ENCODE measurements at places on chromosomes 7 and 10.

DNA sequence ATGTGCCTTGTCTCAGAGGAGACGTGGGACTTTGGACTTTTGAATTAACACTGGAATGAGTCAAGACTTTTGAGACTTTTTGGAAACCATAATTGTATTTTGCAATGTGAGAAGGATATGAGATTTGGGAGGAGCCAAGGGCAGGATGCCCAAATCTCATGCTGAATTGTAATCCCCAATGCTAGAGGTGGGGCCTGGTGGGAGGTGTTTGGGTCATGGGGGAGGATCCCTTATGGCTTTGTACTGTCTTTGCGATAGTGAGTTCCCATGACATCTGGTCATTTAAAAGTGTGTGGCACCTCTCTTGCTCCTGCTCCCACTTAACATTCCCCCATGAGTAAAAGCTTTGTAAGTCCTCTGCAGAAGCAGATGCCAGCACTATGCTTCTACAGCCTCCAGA, 39.2 kb downstream of the DNAJC9 start:
- DNase-seq, result no peak

GRCh38 chr10:6239213-6239991, 36.7 kb downstream of the PFKFB3 start:
- DNase-seq, result peak; percentile 62

DNA sequence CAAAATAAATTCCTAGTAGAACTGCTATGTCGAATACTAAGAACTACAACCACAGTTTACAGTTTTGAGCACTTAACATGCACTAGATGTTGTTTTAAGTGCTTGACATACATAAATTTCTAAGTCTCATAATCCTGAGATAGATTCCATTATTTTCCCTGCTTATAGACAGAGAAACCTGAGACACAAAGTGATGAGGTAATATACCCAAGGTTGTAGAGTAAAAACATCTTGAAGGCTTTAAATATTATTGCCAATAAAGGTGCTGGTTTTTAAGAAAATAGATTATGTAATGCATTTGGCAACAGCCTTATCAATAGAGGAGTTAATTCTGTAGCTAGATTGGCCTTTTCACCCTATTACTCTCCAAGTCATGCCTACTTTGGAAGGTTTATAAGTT, 48.2 kb downstream of the PLEKHA8 start:
- no peak for DNase-seq

DNA sequence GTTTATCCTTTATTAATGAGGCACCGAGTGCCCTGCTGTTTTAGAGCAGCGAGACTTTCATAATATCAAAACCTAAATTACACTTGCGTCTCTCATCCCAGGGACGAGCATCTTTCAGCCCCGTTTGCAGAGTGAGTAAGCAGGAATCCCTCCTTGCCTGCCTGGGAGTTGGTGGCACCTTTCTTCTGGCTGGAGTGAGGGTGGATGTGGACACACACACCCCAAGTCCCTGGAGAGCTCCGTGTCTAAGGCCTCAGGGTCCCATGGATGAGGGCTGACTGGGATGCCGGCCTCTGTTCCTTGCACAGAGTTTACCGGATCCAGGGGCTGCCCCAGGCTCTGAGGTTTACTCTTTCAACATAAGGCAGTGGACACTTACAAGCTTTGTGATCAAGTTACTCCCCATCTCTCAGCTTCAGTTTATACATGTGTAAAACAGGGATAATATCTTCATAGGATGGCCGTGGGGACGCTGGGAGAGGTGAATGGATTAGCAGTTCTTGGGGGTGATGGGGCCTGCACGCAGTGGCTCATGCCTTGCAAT, 24.5 kb downstream of the POLL start:
- no peak for DNase-seq

DNA sequence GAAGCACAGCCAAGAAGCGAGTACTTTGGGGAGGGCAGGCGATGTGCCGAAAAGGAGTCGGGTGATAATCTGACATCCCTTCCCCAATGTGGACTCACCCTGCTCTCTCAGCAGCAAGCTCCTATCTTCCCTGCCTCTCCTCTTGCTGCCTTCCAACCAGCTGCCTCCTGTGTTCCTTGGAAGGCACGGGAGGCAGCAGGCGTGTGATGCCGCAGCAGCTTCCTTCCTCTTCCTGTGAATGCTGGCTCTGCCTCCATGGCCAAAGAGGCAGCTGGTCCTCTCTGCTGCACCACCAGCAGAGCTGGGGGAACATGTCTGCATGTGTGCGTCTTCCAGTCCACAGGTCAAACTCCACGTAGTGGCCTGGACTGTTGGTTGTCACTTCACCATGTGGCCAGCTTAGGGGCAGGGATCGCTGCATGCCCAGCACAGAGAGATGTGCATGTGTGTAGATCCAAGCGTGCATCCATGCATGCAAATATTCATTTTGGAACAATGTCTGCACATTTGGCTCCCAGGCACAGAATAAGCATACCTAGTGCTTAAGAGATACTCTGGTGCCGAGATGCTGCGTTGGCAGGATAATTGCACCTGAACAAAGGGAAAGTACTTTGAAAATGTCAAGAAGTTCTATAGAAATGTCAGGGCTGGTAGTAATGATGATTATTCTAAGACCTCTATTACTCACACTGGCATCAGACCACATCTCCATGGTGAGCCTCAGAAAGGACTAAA, 499.8 kb downstream of the PLXNA4 start:
- no peak for DNase-seq

DNA sequence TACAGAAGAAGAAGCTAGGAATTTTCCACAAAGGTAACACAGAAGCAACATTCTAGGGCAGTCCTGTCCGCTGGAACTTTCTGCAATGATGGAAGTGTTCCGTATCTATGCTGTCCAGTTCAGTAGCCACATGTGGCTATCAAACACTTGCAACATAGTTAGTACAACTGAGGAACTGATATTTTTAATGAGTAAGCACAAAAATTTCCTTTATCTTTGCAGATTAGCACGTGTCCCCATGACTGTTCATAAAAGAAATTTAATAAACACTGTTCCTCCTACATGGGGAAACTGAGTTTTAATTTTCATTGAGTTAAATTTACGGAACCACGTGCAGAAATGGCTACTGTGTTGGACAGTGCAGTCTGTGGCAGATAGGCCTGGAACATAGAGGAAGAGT, 336.4 kb upstream of the KMT2E start:
- no peak for DNase-seq

- peak; percentile 33 for DNase-seq
These were observed 212.0 kb downstream of the MAGI2 start for GRCh38 chr7:79241288-79242060.

GRCh38 chr7:22213081-22213480, 143.9 kb downstream of the RAPGEF5 start:
- DNase-seq, result no peak

GRCh38 chr7:150668472-150668911, 17.0 kb upstream of the GIMAP2 start:
- no peak for DNase-seq

DNA sequence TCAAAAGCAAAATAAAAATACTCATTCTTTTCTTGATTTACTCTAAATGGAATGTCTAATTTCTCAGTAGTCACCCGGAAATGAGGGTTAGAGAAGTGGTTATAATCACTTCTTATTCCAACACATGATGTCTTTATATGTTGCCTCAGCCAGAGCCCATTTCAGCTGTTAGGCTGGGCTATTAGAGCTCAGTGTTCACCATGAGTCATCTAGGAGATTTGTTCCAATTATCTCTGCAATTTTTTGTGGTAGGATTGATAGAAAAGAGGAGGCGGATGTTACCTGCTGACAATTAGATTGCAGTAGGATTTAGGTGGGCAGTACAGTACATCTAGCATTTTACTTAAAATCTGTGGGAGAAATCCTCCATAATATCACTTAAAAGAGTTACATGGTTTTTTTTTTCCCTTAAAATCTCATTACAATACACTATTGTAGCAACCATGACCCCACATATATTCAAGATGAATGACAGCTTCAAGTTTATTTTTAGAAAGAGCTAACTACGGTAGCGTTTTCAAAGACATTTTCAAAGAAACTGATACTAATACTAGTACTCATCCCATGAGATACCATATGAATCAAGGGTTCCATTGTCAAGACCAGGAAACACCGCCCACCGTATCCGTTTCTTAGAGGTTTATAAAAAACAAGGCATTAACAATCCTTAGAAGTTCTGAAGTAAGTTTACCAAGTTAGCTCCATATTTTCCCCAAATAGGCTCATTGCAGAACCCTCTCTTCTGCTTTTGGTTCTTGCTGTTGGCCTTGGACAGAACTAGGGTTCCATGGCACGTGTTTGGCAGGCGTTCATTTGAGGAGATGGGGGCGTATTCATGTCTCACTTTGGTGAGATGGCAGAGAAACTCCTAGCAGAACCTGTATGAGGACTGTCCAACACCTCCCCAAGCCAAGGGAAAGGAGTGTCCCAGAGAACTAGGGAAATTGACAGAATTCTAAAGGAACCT, 10.4 kb downstream of the CPA2 start:
- no peak for DNase-seq

DNA sequence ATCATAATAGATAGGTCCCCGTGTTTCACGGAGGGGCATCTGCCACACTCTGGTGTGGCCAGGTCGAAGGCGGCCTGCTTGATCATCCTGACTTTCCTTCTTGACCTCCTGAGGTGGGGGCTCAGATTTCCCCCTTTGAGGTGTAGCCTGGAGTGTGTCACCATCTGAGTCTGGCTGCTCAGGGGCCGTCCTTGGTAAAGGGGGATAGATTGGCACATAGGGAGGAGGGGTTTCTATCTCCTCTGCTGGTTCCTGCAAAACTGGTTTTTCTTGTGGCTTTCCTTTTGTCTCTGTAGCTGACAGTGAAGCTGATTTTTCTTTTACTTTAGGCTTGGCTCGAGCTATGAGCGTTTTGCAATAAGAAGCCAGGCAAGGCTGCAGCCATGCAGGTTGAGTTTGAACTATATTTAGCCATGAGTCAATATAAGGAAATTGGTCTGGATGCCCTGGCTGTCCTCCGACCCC, 7.1 kb upstream of the ZNF117 start:
- DNase-seq, result no peak

- no peak for DNase-seq
These were observed 22.4 kb downstream of the ZNF33A start for GRCh38 chr10:38032886-38033285.

DNA sequence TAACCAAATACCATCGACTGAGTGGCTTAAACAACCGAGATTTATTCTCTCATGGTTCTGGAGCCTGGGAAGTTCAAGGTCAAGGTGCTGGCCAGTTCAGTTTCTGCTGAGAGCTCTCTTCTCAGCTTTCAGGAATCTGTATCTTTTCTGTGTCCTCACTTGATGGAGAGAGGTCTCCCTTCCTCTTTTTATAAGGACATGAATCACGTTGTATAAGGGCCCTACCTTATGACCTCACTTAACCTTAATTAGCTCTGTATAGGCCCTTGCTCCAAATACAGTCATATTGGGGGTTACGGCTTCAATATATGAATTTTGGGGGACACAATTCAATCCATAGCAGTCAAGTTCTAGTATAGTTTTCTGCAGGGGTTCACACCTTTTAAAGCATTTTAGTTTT, 135.2 kb upstream of the ADO start:
- no peak for DNase-seq

GRCh38 chr10:119344381-119344780, 137.0 kb downstream of the GRK5 start:
- no peak for DNase-seq

GRCh38 chr10:95287281-95287680, 3.5 kb downstream of the PDLIM1 start:
- no peak for DNase-seq
